ENCODE measurements at places on chromosomes 5 and 9.

DNA sequence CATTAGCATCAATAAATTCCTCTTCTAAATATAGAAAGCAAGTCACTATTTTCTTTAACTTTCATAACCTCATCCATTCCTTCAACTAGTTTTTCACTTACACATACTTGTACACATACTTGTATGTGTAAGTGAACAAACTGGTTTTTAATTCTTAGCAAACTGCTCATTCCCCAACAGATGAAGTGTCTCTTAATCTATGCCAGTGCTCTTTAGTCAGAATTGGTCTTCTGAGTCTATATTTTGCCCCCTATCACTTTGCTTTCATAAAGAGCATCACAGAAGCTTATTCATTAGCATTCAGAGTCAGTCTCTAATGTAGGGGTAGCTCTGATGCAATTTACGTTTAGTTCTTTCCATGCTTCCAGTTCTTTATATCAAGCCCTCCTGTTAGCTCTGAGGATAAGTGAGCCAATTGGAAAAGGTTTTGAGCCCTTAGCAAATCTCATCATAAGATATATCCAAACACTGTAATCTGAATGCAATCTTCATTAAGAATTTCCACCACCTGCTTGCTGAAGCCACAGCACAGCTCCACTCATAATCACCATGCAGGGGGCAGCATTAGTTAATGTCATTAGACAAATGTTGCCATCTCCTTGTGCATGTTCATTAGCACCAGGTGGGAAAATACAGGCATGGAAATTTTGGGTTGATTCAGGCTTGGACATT is 178.5 kb upstream of the SLC24A2 start:
- DNase-seq = peak; percentile 62

GRCh38 chr5:35338157-35338453 is 107.8 kb upstream of the PRLR start:
- no peak for DNase-seq

GRCh38 chr9:89481538-89481915 is 16.4 kb downstream of the SEMA4D start:
- DNase-seq = no peak

- DNase-seq = no peak
These were observed 58.3 kb downstream of the EGFLAM start for GRCh38 chr5:38316544-38317224.

DNA sequence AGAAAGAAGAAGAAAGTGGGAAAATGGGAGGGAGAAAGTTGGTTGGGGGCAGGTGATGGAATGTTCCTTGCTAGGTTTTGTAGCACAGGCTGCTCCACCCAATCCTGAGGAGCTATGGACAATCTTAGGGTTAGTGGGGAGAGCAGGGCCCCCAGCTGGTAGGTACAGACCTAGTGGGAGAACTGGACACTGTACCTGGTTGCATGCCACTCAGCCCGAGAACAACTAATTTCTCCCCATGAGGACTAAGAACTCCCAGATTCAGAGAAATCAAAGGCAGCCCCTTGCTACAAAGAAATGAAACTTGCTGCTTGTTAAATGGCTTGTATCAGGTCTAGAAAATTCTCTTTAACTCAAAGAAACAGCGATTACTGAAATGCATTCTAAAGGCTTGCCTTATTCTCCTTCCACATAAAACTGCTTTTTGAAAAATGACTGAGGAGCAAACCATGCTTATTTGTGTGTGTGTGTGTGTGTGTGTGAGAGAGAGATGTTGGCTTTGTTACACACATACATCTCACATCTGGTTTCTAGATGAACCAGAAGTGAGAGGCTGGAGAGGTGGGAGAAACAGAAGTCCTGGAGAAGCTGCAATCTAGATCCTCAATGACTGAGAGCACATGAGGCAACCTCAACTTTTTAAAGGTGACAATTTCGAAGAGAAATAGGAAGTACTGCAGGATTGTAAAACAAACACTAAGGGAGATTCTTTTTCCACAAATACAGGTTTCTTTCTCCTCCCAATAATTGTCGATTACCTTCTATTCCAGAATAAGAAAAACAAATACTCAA is 28.9 kb downstream of the FYB1 start:
- DNase-seq = no peak

DNA sequence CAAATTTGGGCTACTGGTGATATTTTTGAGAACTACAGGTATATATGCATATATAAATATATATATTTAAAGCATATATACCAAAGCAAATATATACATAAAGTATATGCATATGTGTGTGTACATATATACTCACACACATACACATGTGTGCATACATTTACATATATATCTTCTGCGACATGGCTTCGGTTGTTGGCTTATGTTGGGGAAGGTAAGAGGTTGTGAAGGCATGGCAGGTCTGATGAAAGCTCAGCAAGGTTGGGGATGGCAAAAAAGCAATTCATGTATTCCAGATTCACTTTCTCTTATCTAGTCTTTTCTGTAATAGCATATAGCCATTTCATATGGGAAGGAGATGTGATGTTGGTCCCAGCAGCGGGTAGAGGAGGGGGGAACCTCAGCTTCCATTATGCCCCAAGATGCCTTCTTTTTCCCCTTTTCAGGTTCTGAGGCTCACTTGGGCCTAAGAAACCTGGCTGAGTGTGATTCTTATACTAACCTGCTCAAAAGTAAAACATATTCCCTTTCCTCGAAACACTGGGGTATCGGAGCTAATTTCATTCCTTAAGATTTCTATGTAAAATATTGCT is 201.7 kb downstream of the MEF2C start:
- no peak for DNase-seq

GRCh38 chr9:87667164-87667738 is 58.7 kb upstream of the CTSL start:
- no peak for DNase-seq

DNA sequence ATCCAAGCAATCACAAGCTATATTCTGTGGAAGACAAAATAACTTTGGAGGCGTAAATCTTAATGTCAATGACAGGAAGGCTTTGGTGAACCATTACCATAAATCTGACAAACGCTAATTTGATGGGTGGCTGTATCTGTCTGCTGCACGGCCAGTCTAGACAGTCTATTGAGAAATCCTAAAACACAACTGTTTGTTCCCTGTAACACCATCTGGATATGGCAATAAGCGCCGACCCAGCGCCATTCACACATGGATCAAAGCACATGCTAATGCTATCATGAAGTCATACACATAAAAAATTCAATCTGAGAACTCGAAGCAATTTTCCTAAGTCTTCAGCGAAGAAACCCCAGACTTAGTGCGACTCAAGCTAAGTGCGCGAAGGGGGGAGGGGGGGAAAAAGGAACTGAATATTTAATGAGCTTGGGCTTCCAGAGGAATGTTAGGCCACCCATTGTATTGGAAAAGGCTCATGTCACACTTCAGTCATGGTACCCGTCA is 95.1 kb downstream of the ARL15 start:
- DNase-seq = no peak

- DNase-seq = peak; percentile 67
These were observed 1.5 kb upstream of the RFX3 start for GRCh38 chr9:3526997-3527940.

- DNase-seq = no peak
These were observed 102.9 kb downstream of the ZFAND5 start for GRCh38 chr9:72262063-72262462.

DNA sequence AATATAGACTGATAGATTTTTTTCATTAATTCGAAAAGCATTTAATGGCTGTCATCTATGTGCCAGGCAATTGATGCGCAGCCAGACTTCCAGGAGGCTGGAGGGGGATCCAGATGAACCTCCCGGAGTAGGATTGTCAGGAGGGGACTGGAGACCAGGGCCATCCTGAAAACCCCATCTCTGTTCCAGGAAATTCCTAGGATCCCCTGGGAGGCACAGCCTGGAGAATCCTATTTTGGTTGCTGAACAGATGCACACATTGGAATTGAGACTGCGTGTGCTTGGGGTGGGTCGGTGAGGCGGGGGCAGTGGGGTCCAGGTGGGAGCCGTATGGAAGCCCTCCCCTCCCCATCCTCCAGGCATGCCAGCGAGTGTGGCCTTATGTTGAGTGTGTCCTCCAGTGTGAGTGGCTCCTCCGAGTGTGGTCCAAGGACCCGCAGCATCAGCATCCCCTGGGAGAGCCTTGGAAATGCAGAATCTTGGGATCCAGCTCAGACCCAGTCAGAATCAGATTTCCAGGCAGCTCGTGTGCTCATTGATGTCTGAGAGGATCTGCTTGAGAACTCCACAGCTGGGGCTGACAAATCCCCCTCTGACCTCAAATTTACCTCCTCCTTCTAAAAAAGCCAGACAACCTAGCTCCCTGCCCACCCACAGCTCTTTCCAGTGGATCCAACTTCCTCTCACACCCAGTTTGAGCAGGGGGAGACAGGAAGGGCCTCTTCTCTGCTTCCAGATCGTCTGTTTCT is 38.7 kb downstream of the ROPN1L start:
- DNase-seq = no peak

DNA sequence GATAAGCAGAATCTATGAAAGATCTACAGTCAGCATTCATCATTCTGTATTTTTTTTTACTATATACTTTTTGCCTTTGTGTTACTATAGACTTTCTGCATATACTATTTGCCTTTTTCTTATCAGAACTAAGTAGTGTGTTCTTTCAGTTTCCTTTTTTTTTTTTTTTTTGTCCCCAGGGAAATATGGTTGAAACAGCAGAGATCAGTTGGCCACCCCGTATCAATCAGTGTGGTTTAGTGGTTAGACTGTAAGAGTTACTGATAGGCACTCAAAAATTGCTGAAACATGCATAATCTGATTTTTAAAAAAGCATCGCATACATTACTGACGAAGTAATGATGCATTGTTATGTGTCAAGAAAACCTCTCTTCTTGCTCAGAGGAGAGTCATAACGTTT is 990.8 kb upstream of the EDIL3 start:
- DNase-seq = no peak

DNA sequence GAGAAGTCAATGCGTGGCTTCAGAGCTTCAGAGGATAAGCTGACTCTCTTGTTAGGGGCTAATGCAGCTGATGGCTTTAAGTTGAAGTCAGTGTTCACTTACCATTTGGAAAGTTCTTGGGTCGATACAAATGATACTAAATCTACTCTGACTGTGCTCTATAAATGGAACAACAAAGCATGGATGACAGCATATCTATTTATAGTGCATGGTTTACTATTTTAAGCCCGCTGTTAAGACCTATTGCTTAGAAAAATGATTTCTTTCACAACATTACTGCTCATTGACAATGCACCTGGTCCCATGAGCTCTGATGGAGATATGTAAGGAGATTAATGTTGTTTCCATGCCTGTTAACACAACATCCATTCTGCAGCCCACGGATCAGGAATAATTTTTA is 435.7 kb downstream of the MAT2B start:
- DNase-seq = no peak

- no peak for DNase-seq
These were observed 615.4 kb upstream of the KLF4 start for GRCh38 chr9:108104991-108105390.

- DNase-seq = no peak
These were observed 23.2 kb downstream of the FGD3 start for GRCh38 chr9:92970467-92970923.

DNA sequence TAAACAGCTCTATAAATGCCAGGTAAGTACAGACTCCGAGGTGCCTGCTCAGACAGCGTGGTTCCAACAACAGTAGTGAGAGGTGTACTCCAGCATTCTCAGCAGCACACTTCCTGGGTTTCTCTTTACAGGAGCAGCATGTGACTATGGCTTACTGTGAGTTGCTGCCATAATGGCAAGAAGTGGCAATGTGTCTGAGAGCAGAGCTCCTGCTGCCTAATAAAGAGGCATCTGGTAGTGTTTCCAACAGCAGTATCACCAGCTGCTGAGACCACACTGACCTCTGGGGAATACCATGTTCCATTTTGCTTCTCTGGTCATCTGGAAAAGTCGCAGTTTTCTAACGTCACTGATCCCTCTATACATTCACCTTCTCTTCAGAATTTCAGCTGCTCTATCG is 398.2 kb downstream of the SLCO4C1 start:
- peak; percentile 2 for DNase-seq

- no peak for DNase-seq
These were observed 1072.6 kb upstream of the NUDT12 start for GRCh38 chr5:104635227-104635626.

DNA sequence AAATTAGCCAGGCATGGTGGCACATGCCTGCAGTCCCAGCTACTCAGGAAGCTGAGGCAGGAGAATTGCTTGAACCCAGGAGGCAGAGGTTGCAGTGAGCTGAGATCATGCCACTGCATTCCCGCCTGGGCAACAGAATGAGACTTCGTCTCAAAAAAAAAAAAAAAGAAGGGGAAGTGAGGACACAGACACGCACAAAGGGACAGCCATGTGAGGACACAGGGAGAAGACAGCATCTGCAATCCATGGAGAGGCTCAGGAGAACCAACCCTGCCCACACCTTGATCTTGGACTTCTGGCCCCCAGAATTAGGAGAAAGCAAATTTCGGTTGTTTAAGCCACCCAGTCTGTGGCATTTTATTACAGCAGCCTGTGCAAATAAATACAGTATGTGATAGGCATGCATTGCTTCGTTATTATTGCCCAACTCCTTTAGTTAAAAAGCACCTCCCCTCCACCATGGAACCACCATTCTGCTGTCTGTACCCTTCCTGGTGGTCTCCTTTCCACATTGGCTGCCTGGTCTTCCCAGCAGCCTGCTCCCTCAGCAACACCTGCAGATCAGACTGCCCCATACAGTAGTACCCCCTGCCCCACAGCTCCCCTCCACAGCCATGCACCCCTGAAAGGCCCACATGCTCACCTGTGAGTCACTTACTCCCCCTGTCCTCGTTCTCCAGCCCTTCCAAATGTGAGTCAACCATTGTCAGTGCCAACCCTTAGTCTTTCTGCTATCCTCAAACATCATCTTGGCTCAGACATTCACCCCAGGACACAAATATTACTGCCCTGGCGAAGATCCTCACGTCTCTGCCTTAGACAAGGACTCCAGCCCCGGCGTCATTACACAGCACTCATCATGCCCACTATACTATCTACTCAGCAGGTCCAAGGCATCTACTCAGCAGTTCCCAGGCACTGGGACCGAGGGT is 128.8 kb downstream of the ROR2 start:
- no peak for DNase-seq

DNA sequence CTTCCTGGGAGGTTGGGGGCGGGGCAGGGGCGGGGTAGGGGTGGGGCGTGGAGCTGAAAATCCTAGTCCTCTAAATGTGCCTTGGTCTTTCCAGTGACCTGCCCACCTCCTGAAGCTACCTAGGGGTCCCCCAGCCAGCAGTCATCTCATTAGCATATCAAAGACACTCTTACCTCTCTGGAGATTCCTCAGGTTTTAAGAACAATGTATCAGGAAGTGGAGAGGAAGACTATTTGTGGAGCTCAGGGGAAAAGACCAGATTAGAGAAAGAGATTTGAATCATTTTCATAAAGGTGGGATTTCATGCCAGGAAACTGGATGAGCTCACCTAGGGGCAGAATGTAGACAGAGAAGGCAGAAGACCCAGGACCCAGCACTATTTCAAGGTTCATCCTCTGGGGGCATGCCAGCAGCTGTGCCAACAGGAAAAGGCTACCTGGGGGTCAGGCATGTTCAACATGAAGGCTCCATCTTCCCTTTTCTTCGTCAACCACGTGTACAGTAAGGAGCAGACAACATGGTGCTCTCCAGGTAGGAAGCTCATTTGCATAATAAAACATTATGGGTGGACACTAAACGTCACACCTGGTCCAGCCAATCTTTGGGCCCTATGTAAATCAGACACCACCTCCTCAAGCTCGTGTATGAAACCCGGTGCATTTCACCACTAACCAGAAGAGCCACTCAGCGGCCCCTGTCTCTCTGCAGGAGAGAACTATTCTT is 6.9 kb downstream of the GMCL2 start:
- DNase-seq = peak; percentile 15
